T-cell (primary cell): ENCODE measurements at places on chromosomes 16 and 17.

DNA sequence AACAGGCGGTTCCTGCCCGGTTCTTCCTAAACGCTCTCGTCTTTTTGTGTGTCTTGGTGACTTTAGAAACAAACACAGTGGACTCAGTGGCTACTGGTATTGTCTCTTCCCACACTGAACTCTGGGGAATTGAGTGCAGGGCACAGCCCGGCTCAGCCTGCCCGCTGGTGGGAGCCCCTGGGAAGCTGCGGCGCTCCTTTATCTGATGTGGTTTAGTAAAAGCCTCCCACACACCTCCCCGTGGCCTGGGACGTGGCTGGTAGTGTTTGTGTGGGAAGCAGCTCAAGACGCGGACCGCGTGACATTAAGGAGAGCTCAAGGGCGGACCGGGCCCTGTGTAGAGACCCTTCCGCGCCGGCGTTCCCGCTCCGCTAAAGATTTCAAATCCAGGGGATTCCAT is 55.4 kb upstream of the PVALEF start:
- DNase-seq, result no peak

- DNase-seq, result no peak
Observed at GRCh38 chr16:74734361-74735161, 33.9 kb upstream of the MLKL start.

DNA sequence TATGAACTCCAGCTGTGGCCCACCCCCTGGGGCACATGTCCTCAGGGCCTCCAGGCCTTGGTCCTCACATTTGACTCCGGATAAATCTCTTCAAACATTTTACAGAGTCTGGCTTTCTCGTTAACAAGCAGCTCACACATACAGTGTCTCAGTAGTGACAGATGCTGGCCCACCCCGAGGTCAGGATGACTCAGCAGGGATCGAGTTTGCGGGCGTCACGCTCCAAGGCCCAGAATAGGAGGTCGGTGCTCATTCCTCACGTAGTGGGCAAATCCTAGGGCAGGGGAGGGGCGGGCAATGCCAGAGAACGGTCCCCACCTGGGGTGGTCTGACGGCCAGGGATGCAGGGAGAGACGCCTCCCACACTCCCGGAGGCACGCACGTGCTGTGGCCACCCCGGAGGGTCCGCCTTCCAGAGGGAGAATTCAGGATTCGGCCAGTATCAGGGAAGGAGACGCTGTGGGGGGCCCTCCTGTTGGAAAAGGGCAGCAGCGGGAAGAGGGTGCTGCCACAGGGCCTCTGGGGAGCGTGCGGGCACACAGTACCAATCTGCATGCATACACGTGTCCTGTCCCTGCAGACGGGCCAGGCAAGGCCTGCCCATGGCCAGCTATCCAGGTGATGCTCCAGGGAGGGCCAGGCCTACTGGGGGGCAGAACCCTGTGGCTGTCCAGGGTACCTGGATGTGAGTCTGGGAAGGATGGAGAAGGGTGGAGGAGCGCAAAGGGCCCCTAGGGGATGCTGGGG is 8.6 kb downstream of the SLC7A5 start:
- no peak for DNase-seq

DNA sequence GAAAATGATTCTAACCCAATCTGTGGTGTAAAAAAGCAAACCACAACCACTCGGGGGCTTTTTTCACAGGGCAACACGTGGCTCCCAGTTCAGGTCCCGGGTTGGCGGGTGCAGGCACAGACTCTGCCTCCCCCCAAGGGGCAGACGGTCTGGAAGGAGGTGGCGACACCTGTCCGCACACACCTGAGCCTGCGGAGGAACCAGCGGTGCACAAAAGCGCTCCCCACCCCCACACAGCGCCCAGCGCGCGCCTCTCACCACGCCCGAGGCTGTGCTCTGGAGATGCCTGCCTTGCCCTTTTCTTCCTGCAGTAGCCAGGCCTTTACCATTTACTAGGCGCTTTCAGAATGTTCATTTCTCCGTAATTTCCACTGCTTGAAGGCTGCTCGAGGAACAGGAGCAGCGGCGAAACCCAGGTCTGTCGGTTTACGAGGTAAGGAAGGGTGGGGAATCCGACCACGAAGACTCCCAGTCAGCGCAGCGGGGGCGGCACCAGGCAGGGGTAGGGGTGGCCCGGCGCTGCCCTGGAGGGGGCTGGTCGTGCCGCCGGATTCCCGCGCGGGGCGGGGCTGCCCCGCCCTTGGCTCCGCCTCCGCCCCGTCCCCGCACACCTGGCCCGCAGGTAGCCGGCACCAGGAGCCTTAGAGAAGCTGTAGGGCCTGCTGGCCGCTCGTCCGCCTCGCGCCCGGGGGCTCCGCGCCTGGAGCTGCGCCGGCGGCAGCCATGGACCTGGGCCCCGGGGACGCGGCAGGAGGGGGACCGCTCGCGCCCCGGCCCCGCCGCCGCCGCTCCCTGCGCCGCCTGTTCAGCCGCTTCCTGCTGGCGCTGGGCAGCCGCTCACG is at the start of gene USP43:
USP43 (plus strand) TSS at position 608 of the 842 bp plus-strand sequence; CDS start at position 724, 116 bp downstream.
- DNase-seq, result no peak

- DNase-seq, result no peak
Observed at GRCh38 chr17:20063665-20064648, 54.8 kb downstream of the SPECC1 start.

- DNase-seq, result no peak
Observed at GRCh38 chr17:2406903-2407790, 6.3 kb upstream of the MNT start.

- DNase-seq, result peak; percentile 36
Observed at GRCh38 chr16:3182608-3183444, 5.2 kb upstream of the OR1F1 start.

GRCh38 chr16:4745274-4745569 is 10.9 kb downstream of the DNAAF8 start:
- DNase-seq, result no peak

- DNase-seq, result peak; percentile 49
Observed at GRCh38 chr16:4142268-4142667, 26.0 kb upstream of the ADCY9 start.

DNA sequence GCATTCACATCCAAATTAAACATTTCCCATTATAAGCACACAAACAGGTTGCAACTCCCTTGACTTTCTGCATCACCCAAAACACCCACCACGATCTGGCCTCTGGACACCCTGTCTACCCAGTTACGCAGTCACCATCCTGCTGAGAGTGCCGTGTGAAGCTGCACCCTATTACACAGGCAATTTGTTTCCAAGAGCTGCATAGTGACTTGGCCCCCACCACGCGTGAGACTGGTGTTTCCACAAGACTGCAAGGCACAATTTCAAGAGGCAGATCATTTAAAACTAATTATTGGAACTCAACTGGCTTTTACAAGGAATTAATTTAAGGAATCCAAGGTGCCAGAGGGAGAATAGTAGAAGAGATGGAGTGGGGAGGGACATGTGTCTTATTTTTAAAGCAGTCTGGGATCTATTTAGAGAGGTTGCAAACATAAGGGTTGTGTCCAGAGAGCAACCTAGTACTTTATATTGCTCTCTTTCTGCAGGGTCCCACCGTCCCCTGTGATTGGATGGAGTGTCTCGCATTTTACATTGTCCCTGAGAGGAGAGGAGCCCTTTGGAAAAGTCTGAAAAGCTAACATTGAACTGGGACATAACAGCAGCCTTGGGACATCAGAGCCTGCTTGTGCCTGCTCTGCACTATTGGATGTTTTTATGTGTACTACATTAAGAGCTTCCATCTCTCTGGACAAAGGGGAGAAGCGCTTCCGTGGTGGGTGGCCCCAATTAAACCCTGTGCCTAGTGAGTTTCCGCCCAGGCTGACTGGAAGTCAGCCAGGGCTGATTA is 8.7 kb upstream of the ADAMTS18 start:
- no peak for DNase-seq

GRCh38 chr16:56866955-56867830 is 2.2 kb downstream of the SLC12A3 start:
- no peak for DNase-seq

DNA sequence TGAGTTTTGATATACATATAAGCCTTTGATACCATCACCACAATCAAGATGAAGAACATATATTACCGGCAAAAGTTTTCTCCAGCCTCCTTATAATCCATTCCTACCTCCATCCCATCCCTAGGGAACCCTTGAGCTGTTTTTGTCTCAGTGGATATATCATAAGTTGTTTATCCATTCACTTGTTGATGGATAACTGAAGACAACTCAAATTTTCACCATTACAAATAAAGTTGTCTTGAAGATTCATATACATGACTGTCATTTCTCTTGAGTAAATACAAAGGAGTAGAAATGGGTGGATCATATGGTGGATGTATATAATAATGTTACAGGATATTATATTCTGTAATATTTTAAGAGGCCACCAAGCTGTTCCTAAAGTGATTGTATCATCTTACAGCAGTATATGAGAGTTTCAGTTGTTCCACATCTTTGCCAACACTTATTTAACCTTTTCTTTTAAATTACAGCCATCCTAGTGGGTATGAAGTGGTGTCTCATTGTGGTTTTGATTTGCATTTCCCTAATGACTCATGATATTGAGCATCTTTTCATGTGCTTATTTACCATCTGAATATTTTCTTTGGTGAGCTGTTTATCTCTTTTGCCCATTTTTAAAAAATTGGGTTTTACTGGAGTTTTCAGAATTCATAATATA is 17.4 kb downstream of the NF1 start:
- no peak for DNase-seq

DNA sequence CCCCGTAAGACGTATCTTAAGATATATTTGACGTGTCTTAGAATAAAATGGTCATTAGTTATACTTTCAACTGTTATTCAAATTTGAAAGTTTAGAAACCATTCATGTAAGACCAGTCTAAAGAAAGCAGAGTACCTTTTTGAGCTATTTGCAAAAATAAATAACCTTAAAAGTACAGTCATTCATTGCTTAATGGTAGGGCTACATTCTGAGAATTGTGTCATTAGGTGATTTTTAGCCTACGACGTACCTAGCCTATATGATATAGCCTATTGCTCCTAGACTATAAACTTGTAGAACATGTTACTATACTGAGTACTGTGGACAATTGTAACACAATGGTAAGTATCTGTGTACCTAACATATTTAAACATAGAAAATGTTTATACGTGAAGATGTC is 139.2 kb downstream of the PHKB start:
- DNase-seq, result no peak

DNA sequence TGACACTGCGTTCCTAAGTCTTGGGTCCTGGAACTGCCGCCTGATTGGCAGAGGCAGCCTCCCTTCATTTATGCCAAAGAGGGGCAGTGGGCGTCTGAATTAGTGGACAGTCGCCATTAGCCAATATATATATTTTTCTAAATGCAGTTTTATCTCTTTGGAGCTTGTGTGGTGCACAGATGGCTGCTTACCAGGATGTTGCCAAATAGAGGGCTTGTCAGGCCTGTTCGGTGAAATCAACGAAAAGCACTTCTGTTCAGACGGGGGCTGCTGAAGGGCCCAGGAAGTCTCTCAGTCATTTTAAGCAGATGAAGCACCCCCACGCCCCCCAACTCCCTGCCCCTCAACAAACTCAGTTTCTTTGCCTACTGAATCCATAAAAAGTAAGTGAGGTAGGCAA is 66.0 kb downstream of the RAP1GAP2 start:
- no peak for DNase-seq

DNA sequence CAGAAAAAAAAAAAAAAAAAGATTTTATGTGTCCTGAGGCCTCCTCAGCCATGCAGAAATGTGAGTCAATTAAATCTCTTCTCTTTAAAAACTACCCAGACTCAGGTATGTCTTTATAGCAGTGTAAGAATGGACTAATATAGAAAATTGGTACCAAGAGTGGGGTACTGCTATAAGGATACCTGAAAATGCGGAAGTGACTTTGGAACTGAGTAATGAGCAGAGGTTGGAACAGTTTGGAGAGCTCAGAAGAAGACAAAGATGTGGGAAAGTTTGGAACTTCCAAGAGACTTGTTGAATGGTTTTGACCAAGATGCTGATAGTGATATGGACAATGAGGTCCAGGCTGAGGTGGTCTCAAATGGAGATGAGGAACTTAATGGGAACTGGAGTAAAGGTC is 17.3 kb upstream of the CNEP1R1 start:
- no peak for DNase-seq

DNA sequence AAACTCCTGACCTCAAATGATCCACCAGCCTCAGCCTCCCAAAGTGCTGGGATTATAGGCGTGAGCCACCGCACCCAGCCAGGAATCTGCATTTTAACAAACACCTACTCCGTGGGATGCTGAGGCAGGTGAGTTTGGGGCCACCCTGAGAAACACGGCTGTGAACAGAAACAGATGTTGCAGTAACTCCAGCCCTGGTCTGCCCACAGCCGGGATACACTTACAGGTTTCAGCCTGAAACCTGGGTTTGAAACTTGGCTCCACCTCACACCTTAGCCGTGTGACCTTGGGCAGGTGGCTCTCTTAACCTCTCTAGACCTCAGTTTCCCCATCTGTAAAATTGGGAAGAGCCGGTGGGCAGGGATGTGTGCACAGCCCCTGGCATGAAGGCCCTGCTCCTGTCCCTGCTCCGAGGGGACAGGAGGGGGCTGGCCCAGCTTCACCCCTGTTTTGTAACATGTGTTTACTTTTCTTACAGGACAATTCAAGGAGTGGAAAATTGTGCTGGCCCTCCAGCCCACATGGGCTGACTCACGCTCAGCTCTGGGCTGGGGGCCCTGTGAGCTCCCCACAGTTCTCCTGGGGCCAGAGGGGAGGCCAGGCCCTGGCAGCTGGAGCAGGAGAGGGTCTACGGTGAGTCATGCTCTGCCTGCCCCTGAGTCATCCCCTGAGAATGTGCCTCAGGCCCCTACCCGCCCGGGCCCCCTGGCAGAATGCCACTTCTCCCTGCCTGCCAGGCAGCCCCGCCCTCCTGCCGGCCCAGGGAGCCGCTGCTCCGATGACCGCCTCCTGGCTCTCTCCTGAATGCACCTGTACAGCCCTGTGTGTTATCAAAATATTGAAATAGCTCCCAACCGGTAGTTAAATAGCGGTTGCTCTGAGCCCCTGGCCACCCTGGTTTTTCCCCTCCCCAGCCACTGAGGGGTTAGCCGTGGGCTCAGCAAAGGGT is 7.7 kb upstream of the PPL start:
- DNase-seq, result no peak

DNA sequence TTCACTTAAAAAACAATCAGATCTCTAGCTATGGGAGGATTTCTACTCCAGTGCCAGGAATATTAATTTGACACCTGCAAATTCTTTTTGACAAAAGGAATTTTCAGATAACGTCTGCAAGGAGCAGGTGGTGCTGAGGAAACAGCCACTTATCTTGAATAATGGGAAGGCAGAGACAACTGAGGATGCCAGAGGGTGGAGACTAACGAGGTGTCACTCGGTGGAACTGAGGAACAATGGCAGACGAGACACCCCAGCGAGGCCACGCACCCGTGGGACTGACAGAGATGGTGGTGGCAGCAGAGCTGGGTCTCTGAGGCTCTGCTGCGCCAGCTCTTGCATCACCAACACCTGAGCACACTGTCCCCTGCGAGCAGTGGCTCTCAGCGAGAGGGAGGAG is 42.2 kb downstream of the VAC14 start:
- DNase-seq, result no peak
